ENCODE measurements at places on chromosomes 5 and 9.
A peak's percentile ranks its signal among the peaks of the same experiment; 100 is the strongest.

DNA sequence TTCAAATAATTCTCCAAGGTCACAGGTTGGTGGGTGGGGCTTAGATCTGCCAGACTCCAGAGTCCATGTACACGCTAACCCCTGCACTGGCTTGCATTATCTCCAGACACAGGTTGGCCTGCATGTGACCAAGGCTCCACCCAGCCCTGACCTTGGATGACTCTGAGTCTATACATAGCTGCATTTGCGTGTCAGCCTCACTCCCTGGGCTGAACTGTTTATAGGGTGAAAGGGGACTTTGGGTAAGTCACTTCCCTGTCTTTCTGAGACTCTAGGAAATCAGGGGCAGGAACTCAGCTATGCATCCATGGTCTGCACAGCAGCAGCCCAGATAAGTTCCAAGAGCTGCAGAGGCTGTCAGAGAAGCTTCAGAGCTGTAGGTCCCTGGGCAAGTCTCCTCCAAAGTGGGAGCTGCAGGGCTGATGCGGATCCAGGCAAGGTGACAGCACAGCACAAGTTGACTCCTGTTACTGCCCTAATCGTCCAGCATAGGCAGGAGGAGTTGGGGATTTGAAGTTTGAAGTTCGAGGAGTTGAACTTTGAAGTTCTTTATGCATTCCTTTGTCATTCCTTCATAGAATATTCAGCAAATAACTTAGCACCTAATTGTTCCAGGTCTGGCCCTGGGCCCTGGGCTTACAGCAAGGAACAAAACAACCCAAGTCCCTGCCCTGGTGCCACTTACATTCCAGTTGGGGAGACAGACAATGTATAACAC lies 53.4 kb downstream of the SLC22A5 start:
- DNase-seq, result no peak

DNA sequence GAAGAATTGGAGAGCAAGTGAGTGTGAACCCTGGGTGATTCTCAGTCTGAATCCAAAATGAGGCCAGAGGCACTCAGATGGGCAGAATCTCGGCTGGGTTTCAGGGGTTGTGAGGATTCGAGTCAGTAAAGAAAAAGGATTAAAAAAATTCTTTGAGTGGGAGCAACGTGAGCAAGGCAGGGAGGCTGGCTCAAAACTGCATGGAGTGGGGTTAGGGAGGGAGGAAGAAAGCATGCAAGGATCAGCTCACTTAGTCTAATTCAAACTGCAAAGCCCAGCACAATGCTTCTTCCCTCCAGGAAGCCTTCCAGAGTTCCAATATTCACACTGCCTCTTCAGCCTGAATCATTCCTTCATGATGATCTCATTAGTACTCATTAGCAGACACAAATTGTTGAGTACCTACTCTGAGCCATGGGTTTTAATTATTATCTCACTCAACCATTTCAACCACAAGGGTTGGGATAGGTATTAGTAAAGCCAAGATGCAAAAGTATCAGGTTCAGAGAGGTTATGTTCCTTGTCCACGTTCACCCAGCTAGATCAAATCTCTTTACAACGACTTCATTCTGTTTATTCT lies 95.8 kb downstream of the BRINP1 start:
- no peak for DNase-seq

GRCh38 chr9:39587844-39588499 lies 232.5 kb downstream of the SPATA31A1 start:
- DNase-seq, result no peak

DNA sequence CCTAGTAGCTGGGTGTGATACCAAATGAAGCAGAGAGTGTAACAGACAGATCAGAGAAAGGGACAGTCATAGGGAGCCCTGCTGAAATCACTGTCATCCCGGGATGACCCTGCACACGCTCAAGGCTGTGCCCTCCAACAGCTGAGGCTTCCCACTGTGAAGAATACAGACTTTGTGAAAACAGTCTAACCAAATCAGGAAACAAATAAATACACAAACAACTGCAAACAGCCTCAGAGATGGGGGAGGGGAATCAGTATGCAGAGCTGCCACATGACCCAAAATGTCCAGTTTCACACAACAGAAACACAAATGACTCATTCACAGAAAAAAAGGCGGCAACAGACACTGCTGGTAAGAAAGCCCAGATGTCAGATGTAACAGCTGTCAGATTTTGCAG lies 101.9 kb downstream of the ADAMTS2 start:
- no peak for DNase-seq

DNA sequence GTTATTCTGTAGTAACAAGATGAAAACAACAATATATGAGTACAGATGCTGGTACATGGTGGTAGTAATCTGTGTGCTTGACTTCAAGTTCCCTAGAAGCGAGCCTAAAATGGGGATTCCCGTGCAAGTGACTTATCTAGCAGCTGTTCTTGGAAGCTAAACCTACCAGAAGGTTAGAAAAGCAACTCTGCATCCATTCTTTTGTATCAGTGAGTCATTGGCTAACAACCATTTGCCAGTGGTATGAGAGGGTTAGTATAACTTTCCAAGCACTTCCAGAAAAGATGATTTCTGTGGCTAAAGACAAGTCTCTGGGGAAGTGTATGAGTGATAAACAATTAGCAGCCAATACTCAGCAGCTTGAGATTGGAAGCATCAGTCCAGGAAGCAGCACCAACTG lies 787.7 kb upstream of the CDH6 start:
- DNase-seq, result no peak

GRCh38 chr9:11204521-11204920 lies 591.7 kb upstream of the PTPRD start:
- no peak for DNase-seq

GRCh38 chr9:79667817-79668436 lies 96.2 kb downstream of the TLE4 start:
- peak; percentile 97 for DNase-seq

DNA sequence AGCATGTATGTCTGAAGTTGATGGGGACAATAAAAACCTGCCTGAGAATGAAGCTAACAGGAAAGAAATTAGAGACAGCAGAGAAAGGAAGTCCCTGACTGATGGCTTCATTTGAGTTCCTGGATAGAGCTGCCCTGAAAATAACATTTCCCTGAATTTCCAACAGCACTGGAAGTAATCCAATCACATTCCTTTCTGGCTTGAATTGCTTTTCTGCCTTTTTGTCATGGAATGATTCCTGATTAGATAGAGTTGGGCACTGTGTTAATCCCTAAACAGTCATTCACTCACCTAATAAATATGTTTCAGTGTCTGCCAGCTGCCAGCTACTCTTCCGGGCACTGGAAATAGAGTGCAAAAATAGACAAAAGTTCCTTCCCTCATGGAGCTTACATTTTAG lies 30.0 kb upstream of the SH3RF2 start:
- DNase-seq, result no peak

DNA sequence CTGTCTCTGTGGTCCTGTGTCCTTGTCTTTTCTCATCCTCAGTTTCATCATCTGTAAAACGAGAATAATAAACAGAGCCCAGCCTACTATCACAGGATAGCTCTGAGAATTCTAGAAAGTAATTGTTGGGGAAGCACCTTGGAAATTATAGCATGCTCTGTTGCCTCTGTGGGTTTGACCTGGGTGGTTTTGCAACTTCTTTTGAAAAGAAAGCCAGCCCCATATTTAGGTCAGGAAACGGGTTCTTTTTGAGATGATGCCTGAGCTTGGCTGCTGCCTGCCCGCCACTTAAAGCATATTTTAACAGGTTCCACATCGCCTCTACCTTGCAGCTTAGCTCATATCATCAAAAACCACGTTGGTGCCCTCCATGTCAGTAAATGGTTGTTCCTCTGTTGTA lies 111.1 kb downstream of the TLR4 start:
- no peak for DNase-seq

DNA sequence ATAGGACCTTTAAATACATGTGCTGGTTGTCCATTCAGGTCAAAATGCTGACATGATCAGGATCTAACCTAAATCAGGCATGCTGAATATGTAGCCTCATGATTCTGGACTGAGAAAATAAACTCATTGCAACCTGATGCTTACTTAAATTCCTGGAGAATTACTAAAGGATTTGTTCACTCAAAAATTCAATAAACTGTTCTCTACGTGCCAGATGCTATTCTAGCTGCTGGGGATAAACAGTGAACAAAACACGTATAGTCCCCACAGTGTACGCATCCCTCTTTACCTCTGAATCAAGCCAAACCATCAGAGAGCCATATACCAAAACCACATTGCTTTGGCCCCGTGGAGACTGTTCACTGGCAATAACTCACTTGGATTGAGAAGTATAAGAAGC lies 6.1 kb downstream of the SCAI start:
- no peak for DNase-seq

DNA sequence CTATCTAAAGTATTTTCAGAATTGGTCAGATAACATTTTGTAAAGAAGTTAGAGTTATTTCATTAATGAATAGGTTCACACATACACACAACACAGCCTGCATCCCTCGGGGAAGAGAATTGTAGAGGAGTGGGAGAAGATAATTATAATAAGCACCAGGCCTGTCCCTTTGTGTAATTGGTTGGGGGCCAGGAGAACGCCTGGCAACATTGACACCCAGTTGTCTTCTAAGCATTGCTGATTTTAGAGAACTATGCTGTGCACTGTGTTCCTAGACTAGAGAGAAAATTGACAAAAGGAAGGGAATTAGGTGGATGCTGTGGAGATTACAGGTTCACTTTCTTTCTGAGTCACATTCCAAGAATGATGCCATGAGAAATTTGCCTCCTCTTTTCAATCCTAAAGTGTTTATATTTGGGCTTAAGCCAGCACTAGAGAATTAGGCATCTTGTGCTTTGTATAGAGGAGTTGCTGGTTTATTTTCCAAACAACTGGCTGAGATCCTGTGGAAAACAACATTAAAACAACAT lies 247.6 kb downstream of the COX7C start:
- DNase-seq, result no peak

GRCh38 chr5:161546470-161547301 lies at the start of gene GABRB2:
TSS of gene GABRB2 (minus strand) at chr5:161546725. CDS start at chr5:161546643, 82 bp downstream.
- no peak for DNase-seq

DNA sequence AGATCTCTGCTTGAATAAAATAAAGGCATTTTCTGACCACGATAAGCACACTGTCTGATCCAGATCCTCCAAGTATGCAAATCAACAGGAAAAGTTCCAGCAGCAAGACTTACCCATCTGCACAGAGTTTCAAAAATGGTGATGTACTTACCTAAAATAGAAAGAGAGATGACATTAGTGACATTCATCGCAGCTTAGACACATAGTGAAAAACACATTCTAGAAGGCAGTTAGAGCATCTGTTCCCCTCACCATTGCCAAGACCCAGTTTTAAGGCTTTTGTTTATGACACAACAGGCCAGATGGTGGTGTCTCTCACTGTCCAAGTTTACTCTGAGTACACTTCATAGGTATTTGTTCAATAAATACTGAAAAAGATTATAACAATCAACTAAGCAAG lies 207.7 kb downstream of the PDE4D start:
- DNase-seq, result no peak

Measured in NCI-H2081 treated with DMSO at 0.1 percent for 48 hours (cell line).